ENCODE measurements at places on chromosomes 6 and 20.

GRCh38 chr6:55566036-55566710, 12.8 kb downstream of the HMGCLL1 start:
- DNase-seq = no peak

DNA sequence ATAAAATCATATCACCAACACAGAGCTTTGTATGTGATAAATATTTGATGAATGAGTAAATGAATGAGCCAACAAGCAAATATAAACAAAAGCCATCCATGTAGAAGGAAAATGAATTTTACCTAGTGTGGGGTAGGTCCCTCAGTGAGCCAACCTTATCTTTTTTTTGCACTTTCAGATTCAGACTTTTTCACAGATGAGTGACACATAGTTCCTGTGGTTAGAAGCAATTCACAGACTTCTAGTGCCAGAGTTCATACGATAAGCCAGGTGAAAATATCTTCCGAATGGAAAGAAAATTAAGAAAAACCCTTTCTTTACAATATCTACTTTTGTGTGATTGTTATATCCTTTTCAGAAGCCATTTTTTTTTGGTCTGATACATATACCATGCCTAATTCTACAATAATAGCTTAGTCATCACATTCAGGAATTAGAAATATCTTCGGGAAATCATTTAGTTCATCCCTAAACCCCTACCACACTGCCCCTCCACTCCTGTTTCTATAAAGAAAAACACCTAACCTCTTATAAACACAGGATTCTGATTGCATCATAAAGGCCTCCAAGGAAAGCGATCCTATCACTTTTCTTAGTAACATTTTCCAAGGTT, 82.7 kb upstream of the CNR1 start:
- DNase-seq = no peak

- DNase-seq = peak; percentile 77
Measured at GRCh38 chr6:70124882-70125545, 177.9 kb downstream of the COL9A1 start.

GRCh38 chr6:47126647-47127391, 84.7 kb upstream of the ADGRF1 start:
- peak; percentile 38 for DNase-seq

DNA sequence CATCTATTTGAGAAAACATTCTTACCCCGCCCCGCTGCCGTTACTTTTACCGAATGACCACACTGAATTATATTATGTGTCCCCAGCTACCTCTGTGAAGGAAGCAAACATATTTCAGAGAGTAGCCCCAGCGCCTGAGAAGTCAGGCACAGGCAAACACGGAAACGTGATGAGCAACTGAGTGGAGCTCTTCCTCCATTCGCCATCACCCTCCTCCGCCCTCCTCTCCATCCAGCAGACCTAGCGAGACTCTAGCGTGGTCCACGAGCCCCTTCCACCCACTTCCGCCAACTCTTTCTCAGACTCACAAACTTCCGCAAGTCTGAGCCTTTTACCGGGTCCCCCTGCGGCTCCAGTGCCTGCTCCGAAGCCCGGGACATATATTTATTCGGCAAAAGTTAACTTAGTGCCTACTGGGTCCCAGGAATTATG, 582 bp downstream of the SNRPB start:
- DNase-seq = peak; percentile 55

- peak; percentile 50 for DNase-seq
Measured at GRCh38 chr6:120569714-120570113, 764.6 kb downstream of the TBC1D32 start.

GRCh38 chr6:109722011-109722410, 30.9 kb downstream of the FIG4 start:
- DNase-seq = no peak

DNA sequence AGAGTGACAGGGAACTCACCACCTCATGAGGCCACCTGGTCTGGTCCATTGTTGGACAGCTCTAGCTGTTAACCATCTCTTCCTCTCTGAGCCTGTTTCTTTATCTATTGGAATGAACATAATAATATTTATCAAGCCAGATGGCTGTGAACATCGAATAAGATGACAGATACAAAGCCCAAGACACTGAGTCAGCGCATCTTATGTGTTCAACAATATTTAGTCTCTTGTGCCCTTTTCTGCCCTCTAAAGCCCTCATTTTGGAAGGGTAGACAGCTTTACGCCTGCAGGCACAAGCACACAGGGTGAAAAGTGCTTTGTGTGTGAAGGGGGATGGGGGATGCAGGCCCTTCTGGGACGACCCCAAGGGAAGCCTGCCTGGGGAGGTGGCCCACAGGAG, 164.0 kb downstream of the GRM4 start:
- no peak for DNase-seq

DNA sequence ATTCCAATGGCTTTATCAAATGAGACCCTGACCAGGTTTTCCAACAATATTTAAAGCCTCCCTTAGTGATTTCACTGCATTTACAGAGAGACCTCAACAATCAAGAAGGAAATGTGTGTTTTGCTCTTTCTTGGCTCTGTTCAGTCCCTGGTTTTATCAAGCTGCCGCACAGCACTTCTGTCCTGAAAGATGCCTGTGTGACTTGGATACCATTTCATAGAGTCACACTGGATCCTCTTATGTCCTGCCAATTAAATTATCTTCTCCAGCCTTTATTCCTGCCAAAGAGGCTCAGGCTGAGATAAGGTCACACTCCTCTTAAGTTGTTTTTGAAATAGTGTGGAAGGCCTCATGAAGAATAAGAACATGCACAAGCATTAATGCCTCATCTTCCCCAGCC, 197.0 kb upstream of the RNF217 start:
- no peak for DNase-seq

DNA sequence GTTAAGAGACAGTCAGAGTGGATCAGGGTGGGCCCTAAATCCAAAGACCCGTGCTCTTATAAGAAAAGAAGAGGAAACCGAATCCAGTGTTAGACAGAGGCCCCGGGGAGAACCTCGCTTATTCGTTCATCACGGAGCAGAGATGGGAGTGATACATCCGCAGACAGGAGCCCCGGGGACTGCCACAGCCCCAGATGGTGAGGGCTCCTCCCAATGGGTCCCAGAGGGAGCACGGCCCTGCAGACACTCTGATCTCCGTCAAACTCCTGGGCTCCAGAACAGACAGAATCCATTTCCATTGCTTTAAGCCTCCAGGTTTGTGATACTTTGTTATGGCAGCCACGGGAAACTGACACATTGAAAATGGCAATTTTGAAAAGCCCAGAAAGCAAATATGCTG, 47.0 kb downstream of the CDH4 start:
- DNase-seq = no peak

GRCh38 chr6:40344566-40345167, 242.5 kb downstream of the LRFN2 start:
- no peak for DNase-seq

DNA sequence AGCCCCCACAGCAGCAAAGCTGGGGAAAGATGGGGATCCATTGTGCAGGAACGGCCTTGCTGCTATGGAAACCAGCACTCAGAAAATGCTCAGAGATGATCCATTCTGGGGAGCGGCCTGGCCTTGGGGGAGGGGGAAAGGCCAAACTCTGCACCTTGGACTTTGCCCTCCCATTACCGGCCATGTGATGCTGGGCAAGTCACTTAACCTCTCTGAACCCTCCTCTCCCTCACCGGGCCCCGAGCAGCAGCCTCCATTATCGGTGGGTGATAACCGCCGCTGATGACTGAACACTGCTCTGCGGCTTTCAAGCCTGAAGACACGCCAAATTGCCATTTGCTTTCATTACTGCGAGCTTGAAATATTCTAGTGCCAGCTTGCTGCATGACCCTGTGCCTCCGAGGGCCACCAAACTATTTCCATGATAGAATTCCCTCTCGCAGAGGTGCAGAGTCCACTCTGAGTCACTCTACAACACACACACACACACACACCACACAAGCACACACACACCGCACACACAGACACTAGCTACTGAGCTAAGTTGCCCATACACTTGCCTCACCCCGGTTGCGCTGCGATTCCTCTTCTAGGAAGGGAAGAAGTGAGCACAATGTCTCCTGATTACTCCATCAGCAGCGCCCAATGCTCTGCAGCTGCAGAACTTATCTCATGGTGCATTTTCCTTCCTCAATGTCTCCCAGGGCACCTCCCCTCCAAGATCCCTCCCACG, 20.6 kb upstream of the SIRPA start:
- no peak for DNase-seq

GRCh38 chr6:105591053-105591452, 188.2 kb upstream of the PREP start:
- no peak for DNase-seq

DNA sequence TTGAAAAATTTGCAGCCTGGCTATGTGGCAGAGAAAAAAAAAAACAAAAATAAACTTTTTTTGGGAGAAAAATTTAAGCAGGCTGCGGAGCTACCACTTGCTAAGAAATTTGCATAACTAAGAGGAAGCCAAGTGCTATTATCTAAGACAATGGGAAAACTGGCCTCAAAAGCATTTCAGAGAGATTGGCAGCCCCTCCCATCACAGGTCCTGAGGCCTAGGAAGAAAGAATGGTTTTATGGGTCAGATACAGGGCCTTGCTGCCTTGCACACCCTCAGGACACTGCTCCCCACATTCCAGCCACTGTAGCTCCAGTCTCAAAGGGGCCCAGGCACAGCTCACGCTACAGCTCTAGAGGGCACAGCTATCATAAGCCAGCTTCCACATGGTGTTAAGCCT, 777.9 kb downstream of the TENT5A start:
- no peak for DNase-seq

DNA sequence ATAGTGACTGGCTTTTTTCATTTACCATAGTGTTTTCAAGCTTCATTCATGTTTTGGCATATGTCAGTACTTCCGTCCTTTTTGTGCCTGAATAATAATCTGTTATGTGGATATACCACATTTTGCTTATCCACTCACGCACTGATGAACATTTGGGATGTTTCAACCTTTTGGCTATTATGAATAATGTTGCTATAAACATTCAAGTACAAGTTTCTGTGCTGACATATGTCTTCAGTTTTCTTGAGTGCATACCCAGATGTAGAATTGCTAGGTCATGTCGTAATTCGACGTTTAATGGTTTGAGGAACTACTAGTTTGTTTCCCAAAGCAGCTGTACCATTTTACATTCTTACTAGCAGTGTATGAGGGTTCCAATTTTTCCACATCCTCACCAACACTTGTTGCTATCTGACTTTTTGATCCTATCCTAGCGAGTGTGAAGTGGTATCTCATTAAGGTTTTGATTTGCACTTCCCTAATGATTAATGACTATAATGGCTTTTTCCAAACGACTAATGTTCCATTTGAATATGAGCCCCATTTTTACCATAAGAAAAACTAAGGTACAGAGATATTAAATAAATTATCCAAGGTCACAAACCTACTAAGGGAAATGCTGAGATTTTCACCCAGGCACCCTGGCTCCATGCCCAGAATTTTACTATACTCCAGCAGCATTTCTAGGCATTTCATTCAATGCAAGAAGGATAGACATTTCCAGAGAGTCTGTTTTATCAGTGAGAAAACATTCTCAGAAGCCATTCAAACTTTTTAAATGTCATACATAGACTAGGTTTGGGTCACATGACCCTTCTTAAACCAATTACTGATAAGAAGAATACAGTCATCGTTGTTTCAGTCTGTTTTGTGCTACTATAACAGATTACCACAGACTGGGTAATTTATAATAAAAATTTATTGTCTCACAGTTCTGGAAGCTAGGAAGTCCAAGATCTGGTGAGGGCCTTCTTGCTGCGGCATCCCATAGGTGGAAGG, 71.1 kb upstream of the RUNX2 start:
- peak; percentile 19 for DNase-seq

GRCh38 chr6:154689493-154690255, 43.5 kb upstream of the SCAF8 start:
- DNase-seq = no peak

DNA sequence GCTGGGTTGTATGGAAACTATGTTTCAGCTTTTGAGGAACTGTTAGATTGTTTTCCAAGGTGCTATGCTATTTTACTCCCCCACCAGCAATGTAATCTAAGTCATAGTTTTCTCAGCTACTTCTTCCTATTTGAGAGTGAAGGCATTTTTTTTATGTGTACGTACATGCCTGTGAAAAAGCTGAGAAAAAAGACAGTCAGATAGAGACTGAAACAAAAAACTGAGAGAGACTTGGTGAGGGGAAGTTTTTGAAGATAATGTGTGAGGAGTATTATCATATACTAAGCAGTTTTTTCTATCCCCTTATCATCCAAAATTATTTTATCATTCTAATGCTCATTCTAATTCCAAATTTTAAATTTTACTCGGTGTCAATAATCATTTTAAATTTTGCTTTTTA, 780.0 kb downstream of the BCKDHB start:
- DNase-seq = no peak

- DNase-seq = no peak
Measured at GRCh38 chr6:158387036-158387435, 74.8 kb downstream of the TULP4 start.

Measured in fibroblast of skin of scalp (primary cell).